Activated naive CD4-positive, alpha-beta T cell (primary cell): ENCODE measurements at places on chromosomes 11 and 22.

DNA sequence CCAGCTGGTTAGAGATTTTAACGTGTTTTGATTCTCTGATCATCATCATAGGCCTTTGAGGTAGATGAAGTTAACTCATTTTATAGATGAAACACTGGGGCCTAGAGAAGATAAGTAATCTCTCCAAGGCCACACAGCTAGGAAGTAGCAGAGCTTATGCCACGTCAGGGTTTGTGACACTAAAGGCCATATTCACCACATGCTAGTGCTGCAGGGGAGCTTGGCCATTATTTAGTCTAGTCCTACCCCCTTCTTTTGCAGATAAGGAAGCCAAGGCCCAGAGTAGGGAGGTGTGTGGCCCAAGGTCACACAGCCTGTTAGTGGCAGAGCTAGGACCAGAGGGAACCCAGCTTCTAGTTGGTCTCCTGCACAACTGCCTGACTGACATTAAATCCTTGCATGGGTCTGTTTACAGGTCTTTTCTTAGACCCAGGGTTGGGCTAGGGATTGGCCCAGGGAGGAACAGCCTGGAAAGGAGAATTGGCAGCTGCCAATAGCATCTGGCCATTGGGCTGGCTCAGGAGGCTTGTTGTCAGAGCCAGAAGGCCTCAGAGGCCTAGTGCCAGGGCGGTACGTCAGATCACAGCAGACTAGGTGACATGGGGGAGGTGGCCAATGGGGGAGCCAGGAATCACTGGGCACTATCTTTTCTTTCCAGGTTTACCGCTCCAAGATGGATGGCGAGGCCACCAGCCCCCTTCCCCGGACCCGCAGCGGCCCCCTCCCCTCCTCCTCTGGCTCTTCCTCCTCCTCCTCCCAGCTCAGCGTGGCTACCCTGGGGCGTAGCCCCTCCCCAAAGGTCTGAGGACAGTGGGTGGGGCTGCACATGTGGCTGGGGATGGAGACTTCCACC lies 36.0 kb downstream of the PHLDB1 start:
- DNase-seq: no peak

DNA sequence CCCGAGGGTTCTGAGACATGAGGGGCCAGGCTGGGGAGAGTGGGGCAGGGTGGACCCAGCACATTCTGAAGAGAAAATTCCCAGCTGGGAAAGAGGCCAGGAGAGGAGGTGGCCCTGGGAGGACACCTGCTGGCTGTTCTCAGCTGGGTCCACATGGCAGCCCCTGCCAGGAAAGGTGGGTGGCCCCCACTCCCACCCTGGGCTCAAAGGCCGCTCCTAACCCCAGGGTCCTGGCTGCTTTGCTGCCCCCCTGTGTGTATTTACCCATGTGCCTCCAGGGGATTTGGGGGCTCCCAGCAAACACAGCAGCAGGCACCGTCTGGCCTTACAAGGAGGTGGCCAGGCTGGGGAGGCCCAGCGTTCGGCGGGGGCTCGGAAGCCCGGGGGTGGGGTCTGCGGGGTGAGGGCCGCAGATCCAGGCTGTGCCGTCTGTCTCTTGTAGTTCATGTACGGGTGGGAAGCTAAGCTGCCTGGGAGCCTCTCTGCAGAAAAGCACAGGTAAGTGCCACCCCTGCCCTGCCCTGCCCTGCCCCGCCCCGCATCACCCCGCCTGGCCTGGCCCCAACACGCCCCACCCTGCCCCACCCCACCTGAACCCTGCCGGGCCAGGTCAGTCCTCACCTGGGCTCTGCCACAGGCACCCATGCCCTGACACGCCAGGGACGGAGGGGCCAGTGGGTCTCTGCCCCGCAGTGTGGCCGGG lies 10.6 kb downstream of the MUC5B start:
- no peak for DNase-seq

- peak; percentile 17 for DNase-seq
These were observed 7.0 kb downstream of the UNC93B1 start for GRCh38 chr11:67996622-67997474.

DNA sequence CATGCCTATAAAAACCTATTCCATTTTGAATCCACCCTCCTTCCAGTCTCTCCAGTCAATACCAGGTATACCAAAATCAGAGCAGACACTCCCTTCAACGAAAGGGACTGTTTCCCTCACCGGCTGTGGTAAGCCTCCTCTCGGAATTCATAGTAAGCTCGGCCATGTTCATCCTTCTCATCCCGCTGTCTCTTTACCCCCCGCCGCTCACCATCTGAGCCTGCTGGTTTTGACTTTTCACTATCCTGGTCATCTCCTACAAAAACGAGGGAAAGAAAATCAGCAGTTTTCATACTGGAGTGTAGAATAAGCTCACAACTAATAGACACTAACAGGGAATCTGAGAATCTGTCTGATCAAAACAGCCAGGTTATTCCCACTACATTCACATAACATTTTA lies 3.1 kb downstream of the HNRNPUL2 start:
- no peak for DNase-seq

GRCh38 chr11:44600839-44601383 lies 35.4 kb downstream of the CD82 start:
- no peak for DNase-seq

- no peak for DNase-seq
These were observed 60.9 kb upstream of the EMID1 start for GRCh38 chr22:29144786-29145160.

DNA sequence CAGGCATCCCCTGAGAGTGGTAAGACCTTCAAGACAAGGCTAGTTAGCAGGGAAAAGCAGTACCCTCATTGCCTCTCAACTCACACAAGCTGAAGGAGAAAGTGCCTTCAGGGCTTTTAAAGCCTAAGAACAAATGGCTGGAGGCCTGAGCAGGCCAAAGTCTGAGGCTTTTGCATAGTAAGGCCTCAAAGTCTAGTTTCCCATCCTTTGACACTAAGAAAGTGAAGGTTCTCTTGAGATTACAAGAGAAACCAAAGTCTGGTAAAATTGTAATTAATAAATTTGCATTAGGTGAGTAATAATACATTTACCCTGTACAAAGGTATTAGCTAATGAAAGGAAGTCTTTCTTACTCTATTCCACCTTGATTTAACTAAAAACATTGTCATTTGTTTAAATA lies 47.0 kb upstream of the CCDC89 start:
- no peak for DNase-seq

DNA sequence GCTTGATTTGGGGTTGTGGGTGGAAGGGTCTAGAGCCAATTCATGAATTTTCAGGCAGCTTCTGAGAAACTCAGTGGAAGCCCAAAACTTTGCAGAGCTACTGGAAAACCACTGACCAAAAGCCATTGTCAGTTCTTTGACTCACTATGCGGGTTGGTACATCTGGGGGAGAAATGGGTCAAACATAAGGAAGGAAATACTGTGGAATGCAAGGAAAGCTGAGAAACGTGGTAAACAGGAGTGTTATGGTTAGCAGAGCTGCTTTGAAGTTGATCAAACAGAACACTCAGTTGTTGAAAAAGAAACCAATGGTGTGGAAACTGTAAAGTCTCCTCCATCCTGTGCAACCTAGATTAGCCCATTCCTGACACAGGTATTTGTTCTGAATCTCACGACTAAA lies 6.3 kb upstream of the ABTB2 start:
- no peak for DNase-seq

DNA sequence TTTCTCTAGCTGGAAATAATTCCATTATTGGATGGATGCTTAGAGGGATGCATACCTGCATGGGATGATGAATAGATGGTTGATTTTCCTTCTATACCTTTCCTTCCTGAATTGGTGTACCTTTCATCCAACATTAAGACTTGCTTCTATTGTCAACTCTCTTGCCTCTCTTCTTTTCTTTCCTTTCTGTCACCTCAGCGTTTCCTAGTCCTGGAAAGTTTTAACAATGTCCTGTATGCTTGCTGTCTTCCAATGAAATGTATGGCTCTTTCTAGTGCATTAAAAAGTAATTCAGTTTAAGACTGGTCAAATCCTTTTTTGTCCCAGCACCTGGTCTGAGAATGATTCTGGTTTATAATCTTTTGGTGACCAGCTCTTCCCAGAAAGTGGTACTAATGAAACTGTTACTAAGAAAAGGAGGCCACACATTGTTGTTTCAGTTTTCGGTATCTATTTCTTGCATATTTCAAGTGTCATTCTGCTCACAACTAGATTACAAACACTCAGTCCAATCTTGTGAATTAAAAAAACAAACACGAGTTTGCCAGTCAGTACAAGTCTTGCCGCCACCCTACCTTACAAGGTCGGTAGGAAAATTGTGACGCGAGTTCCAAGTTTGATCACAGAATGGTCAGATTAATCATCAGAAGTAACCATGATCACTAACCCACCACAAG lies 8.0 kb downstream of the POU2AF1 start:
- no peak for DNase-seq

DNA sequence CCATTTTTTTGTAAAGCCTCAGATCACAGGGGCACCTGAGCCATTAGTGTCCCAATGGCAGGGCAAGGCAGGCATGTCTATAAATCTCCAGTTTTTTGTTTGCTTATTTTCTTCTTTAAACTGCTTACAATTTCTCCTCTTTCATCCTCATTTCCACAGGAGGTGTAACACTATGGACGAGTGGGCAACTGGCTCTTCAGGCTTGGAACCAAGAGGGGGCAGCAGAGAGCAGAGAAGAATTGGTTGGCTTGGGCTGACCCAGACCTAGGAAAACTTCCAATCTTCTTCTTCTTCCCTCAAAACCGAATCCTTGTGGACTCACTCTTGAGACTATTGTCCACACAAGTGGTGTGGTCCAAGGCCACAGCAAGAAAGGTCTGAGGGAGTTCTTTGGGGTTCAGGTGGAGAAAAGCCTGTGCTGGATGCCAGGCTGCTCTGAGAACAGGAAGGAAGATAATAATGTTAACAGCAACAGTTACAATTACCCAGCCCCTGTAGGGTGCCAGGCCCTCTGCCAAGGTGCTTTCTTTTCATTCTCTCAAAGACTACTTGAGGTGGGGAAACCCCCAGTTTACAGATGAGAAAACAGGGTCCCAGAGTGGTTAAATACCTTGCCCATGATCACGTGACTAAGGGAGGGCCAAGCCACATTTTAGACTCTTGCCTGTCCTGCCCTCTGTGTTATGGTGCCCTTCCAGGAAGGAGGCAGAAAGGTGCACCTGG lies 70.7 kb upstream of the E2F8 start:
- no peak for DNase-seq

- no peak for DNase-seq
These were observed 90.5 kb upstream of the POU2AF2 start for GRCh38 chr11:111155021-111155420.

GRCh38 chr22:48171271-48171691 lies 1408.8 kb downstream of the TBC1D22A start:
- no peak for DNase-seq

GRCh38 chr11:117872975-117873827 lies 3.3 kb downstream of the FXYD6 start:
- DNase-seq: no peak

DNA sequence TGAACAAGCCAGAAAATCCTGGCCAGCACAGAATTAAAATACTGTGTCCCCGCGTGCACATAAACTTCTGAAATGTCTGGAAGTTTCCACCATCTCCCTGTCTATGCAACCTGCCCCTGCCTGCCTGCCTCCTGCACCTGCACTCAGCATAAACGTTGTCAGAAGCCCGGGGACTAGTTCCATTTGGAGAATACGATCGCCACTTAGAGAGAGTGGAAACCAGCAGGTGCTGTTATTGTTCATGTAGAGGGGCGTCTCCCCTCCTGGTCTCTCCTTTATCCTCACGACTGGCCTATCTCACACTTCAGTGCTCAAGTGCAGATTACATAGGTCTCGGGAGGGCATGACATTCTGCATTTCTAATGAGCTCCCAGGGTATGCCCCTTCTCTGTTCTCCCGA lies 35.6 kb downstream of the MPPED1 start:
- DNase-seq: no peak

DNA sequence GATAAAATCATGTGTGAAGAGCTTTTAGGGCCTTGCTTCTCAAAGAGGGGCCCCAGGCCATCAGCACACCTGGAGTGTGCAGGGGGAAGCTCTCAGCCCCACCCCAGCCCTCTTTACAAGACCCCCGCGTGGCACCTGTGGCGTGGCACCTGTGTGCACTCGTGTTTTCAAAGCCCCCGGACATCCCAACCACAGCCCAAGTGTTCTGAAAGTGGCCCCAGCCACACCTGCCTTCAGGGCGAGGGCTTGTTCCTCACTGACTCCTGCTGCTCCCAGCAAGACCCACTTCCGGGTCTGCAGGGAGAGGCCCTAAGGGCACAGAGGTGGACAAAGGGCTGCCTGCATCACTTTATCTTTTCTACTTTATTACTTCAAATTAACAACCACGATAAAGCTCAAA lies 17.5 kb upstream of the TMEM184B start:
- no peak for DNase-seq

DNA sequence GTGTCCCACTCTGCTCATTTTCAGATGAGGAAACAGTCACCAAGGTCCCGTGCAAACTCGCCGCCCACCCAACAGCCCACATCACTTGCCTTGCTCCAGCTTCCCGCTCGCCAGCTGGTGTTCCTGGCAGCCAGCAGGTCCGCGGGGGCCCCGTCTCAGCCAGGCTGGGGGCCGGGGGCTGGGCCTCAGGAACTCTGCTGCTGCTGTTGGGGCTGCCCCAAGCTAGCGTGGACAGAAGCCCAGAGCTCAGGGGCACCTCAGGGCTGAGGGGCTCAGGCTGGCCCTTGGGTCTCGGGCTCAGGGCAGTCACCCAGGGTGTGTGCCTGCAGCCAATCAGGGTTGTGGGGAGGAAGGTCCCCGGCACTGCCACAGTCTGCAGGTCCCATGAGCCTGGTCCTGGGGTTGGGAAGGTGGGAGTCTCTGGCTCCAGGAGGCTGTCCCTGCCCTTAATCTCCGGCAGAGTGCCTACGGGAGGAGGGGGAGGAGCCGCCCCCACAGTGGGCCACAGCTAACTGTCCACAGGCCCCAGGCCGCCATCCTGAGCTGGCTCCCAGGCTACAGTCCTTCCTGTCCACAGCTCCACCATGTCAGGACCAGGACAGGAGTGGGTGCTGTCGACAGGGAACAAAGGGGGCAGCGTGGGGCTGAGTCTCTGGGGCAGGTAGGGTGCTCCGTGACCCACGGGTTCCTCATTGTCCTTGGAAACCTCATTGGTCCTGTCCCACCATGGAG lies 65.2 kb downstream of the ARFGAP3 start:
- DNase-seq: no peak

DNA sequence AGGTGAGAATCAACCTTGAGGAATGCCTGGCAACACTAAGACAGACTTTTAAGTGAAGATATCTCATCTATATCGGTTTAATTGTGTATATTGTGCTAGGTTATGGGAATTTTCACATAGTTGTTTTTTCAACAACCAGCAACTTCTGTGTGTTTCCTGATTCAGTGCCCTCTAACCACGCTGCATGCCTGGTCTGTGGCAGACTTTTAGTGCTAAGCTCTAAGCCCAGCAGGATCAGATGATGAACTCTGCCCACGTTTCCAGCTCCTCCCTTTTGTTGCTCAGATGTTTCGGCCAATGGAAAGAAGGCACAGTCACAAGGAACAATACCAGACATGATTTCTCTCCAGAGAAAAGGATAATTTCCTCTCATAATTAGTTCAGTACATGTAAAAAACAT lies 1.4 kb upstream of the VWA5A start:
- no peak for DNase-seq

GRCh38 chr11:115652496-115652895 lies 148.3 kb upstream of the CADM1 start:
- no peak for DNase-seq
